ENCODE measurements at places on chromosomes 3 and 15.

DNA sequence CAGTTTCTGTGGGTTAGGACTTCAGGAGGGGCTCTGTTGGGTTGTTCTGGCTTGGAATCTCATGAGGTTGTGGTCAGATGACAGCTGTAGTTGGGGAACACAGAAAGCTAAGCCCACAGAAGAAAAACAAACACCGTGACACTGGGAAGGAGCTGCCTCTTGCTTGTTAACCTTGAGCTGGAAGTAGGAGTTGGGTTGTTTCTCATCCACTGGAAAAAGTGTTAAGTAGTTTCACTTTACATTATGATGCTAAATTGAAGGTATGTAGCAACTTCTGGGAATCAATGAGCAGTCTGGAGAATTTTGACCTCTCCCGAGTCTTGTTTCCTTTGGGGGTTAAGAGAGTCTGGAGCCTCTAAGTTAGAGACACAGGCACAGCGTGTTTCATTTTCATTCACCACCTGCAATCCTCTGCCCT lies 20.4 kb downstream of the HACD3 start:
- no peak for DNase-seq

- no peak for DNase-seq
Observed at GRCh38 chr15:45993508-45993907, 358.7 kb downstream of the SQOR start.

- DNase-seq = no peak
Observed at GRCh38 chr15:57345584-57345983, 30.7 kb upstream of the CGNL1 start.

DNA sequence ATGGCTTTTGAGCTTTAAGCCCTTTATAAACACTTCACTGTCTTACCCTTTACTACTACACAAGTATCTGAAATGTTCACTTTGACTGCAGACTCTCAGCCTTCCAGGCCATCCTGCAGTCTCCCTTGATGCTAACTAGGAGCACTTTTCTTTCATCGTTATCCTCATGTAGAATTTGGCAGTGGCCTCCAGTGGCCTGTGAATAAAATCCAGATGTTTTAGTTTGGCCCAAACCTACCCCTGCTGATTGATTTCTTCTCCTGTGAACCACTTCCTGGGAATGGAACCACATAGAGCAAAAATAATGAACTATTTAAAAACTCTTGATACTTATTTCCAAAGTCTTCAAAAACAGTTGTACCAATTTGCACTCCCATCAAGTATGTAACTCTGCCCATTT lies 271.9 kb downstream of the FEZF2 start:
- no peak for DNase-seq

DNA sequence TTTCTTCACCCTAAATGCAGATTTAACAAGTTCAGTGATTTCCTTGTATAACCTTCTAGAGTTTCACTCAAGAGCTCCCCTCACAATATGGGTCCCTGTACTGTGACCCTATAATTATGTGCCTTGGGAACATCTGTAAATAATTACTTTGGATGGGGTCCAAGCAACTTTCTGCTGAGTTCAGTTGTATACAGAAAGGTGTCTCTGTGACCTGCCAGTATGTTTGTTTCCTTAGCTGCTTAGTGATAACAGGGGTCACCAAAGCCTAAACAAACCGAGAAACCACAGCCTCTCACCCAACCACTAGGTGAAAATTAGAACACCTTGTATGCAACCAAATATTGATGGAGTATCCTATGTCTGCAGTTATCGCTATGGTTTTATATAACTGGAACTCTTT lies 29.8 kb upstream of the SLC25A36 start:
- no peak for DNase-seq

DNA sequence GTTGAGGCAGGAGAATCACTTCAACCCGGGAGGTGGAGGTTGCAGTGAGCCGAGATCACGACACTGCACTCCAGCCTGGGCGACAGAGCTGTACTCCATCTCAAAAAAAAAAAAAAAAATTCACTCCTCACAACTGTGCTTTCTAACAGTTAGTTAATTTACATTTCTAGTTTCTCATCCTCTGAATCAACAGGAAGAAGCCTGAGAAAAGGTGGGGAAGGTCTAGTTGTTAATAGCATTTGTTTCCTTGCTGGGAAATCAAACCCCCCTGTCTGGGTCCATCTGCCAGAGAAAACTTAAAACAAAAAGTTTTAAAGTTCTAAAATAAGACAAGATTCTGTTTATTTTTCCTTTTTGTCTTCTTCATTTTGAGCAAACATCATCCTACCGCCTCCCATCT lies 62.3 kb downstream of the TMEM39A start:
- no peak for DNase-seq

DNA sequence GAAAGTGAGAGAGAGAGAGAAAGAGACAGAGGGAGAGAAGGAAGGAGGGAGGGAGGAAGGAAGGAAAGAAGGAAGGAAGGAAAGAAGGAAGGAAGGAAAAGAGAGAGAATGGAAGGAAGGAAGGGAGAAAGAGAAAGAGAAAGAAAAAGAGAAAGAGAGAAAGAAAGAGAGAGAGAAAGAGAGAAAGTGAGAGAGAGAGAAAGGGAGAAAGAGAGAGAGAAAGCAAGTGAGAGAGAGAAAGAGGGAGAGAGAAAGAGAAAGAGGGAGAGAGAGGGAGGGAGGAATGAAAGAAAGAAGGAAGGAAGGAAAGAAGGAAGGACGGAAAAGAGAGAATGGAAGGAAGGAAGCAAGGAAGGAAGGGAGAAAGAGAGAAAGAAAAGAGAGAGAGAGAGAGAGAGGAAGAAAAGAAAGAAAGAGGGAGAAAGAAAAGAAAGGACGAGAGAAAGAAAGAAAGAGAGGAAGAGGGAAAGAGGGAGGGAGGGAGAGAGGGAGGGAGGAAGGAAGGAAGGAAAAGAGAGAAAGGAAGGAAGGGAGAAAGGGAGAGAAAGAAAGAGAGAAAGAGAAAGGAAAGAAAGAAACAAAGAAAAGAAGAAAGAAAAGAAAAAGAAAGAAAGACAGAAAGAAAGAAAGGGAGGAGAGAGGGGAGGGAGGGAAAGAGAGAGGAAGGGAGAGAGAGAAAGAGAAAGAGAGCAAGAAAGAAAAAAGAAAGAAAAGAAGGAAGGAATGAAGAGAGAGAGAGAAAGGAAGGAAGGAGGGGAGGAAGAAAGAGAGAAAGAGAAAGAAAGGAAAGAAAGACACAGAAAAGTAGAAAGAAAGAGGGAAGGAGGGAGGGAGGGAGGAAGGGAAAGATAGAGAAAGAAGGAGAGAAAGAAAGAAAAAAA lies 10.8 kb downstream of the WNT7A start:
- no peak for DNase-seq

GRCh38 chr3:30448450-30449289 lies 157.7 kb upstream of the TGFBR2 start:
- DNase-seq = no peak

DNA sequence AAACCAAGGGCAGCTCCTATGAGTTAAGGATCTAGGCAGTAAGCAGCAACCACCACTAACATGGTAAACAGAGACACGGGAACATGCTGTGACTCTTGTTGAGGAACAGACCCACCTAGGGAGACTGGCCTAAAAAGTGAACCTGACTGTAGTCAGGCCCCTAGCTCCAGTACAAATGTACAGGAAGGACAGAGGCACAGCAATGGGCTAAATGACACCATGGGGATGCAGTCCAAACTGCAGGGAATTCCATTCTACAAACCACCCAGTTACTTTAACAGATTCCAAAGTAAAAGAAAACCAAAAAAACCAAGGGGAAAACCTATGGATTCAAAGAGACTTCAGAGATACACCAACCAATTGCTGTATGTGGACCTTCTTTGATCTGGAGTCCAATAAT lies 28.2 kb upstream of the CGNL1 start:
- no peak for DNase-seq

GRCh38 chr3:31772272-31772671 lies 208.8 kb downstream of the OSBPL10 start:
- DNase-seq = no peak

- no peak for DNase-seq
Observed at GRCh38 chr3:63576846-63577245, 75.6 kb upstream of the SNTN start.

DNA sequence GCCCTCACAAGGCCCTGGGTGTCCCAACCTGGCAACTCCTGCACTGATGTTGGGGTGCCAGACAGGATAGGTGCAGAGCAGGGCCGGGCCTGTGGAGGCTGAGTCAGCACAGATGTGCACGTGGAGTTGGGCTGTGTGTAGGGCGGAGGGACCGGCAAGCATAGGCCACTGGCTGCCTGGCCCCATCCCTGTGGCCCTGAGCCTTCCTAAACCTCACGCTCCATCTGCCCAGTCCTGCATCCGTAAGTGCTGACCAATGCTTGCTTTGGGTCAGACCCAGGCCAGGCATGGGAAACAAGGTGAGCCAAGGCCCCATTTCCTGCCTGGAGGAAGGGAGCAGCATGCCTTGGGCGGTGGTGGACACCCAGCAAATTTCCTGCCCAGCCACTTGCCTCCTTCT lies 5.8 kb upstream of the IQSEC1 start:
- no peak for DNase-seq

DNA sequence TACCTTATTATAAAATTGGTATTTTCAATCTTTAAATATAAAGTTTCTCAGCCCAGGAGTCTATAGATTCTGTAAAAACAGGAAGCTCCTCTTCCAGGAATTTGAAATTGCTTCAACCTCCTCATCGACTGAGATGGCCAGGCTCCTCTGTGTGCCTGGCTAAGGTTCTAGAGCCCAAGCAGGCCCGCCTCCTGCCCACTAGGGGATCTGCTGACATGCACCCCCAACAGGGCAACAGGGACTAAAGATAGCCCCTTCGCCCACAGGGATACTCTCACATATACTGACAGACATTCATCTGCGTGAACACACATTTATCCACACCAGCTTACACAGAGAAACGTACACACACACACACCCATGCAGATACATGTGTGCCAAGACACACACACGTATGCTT lies 183.1 kb upstream of the TLE3 start:
- DNase-seq = no peak

- no peak for DNase-seq
Observed at GRCh38 chr15:32030795-32031194, 480 bp downstream of the CHRNA7 start.

DNA sequence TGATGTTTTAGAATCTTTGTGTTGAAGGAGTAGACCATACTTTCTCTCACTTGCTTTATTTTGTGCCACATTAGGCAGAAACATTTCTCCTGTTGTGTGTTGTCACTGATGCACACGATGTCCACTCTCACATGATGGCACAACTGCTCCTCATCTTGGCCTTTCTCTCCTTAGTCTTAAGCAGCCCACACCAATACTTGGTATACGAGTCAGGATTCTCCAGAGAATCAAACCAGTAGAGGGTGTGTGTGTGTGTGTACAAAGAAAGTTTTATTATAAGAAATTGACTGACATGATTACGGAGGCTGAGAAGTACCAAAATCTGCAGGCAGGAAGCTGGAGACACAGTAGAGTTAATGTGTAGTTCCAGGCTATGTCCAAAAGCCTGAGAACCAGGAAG lies 187.1 kb downstream of the ALCAM start:
- no peak for DNase-seq

- no peak for DNase-seq
Observed at GRCh38 chr15:69824075-69824876, 273.4 kb downstream of the TLE3 start.

DNA sequence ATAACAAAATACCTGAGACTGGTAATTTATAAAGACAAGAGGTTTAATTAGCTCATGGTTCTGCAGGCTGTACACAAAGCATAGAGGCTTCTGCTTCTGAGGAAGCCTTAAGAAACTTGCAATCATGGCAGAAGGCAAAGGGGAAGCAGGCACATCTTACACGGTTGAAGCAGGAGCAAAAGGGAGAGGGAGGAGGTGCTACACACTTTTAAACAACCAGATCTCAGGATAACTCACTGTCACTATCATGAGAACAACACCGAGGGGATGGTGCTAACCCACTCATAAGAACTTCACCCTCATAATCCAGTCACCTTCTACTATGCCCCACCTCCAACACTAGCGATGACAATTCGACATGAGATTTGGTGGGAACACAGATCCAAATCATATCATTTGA lies 54.4 kb downstream of the ATP8B4 start:
- DNase-seq = peak; percentile 57

DNA sequence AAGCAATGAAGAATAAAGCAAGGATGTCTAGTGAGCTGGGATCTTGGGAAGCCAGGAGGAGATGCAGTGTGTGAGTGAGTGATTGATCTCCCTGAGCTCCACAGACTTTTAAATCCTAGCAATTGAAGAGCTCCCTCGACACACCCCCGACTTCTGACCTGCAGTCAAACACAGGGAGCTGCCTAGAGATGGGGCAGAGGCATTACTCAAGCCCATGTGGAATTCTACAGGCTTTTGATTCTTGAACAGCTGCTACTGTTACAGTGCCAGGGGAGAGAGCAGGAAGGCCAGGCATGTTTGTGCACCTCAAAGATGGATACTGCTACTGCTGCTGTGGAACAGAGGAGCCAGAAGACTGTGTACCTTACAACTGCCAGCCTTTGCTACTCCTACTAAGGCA lies 1403.1 kb upstream of the ALCAM start:
- no peak for DNase-seq

DNA sequence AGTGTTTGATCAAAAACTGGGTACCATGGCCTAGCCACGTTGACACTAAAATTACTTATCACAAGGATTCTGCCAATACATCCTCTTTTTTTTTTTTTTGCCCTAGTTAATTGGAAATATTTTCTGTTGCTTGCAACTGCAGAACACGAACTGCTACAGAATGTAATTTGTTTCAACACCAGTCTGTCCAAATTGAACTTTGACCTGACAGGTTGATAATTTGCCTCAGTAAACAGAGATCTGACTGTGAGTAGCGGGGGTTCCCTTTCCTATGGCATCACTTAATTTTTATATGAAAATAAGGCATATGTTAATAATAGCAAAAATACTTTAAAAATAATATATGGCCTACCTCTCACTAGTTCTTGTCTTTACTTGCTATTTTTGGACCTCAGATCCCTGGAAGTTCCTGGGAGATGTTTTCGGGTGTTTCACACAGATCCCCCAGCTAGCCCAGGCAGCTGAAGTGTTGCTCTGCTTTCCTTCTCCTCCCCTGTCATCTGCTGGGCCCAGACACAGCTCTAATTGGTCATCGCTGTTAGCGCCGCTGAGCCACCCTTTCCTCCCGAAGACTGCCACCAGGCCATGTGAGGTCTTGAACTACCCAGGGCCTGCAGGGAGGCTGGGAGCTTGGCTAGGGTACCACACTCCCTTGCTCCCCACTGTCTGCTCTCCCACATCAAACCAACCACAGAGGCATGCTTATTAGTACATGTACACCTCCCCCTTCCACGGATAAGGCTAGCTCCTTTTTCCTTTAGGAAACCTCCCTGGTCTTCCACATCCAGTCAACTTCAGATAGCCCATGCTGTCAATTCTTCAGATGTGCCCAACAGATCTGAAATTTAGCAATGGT lies 89.8 kb upstream of the RNF7 start:
- DNase-seq = no peak

GRCh38 chr15:75785771-75786574 lies 57.3 kb upstream of the UBE2Q2 start:
- no peak for DNase-seq

GRCh38 chr3:155603302-155603701 lies 141.6 kb downstream of the PLCH1 start:
- DNase-seq = no peak

- no peak for DNase-seq
Observed at GRCh38 chr3:158685159-158685558, 12.7 kb upstream of the LXN start.

- DNase-seq = peak; percentile 61
Observed at GRCh38 chr15:63599401-63600000, 2.3 kb downstream of the FBXL22 start.

GRCh38 chr3:154275965-154276364 lies 48.3 kb downstream of the DHX36 start:
- no peak for DNase-seq

GRCh38 chr15:38054488-38054887 lies 120.0 kb downstream of the TMCO5A start:
- peak; percentile 16 for DNase-seq
